COR-L47 (cell line): ENCODE measurements at places on chromosomes 5 and 9.

DNA sequence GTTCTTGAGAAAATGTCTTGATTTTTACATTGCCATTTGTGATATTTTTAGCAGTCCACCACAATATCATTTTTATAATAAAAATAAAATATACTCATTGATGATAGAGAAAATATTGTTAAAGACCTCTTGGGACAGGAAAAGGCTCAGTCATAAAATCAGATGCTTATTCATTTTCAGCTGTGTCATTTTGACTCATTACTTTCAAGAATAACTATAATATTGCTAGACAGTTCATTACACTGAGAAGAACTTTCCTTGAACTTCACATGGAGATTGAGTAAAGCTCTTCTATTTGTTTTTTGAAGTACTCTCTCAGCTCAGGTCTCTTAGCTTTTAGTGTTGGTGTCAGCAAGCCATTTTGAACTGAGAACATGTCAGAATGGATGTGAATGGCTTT is 8.5 kb upstream of the MEIKIN start:
- DNase-seq, result no peak

DNA sequence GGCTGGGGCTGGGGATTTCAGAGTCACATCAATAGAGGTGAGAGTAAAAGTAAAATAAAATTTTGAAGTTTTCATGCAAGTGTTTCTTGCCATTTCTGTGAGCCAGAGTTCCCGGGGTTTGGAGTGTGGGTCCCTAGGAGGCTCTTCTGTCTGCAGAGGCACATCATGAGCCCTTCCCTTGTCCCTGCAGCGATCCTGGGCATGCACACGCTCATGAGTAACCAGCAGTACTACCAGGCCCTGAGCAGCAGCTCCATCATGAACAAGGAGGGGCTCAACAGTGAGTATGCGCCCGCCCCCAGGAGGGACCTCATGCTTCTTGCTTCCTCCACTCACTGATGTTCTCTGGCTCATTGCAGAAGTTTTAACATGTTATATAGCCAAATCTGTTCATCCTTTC is 61.1 kb downstream of the TMOD1 start:
- no peak for DNase-seq

DNA sequence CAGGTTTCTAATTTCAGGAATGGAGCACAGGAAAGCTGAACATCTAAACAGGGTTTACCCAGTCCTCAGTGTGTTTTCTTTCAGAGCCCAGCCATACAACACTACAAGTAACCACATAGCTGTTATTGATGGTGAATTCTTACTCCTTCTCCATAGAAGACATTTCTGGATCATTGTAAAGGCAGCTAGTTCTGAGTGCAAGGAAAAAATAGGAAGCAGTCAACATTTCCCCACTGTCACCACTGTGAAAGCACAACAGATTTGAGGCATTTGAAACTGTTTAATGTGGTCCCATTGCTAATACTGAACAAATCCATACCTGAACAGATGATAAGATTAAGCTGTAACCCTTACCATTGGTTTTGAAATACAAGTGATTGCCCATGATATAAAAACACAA is 145.0 kb upstream of the PCA3 start:
- DNase-seq, result no peak

GRCh38 chr5:122480146-122480545 is 168.1 kb downstream of the SNCAIP start:
- no peak for DNase-seq

DNA sequence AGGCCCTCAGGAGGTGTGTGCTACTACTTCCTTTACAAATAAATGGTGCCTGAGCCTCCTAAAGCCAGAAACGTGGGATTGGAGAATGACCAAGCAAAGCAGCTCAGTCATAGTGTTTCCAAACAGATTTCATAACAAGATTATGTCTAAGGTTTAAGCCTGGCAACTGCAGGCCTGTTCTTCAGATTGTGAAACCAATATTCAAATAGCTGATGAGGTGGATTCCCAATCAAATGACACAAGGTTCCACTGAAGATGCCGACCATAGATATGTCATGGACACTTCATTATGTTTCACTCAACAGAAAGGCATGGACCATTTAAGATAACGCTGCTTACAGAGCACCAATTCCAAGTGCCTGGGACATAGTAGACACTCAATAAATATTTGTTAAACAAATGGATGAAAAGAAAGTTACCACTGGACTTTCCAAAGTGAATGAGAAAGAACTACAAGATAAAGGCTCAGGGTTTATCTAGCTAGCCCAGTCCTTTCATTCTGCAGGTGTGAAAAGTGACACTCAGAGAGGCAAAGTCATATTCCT is 189.5 kb downstream of the ACTL7B start:
- no peak for DNase-seq

DNA sequence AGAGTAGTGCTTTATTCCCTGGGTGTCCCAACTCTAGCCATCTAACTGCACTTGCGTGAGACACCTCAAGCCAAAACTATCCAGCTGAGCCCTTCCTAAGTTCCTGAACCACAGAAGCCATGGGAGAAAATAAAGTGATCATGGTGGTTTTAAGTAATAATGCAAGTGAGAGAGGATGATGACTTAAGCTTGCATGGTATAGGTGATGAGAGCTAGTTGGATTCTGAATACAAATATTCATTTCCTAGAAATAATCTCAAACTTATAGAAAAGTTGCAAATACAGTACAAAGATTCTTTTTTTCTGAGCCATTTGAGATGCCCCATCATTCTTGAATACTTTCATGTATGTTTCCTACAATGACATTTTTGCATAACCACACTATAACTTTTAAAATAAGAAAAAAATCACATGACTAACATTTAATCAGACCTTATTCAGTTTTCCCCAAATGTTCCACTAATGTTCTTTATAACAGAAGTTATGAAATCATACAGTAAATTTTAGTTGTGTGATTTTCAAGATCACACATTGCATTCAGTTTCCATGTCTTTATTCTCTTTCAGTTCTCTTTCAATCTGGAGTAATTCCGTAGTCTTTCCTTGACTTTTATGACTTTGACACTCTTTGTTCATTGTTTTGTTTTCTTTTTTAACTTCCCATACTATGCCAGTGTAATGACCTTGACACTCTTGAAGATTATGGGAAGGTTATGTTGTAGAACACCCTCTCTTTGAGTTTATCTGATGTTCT is 5.5 kb upstream of the AK3 start:
- no peak for DNase-seq

DNA sequence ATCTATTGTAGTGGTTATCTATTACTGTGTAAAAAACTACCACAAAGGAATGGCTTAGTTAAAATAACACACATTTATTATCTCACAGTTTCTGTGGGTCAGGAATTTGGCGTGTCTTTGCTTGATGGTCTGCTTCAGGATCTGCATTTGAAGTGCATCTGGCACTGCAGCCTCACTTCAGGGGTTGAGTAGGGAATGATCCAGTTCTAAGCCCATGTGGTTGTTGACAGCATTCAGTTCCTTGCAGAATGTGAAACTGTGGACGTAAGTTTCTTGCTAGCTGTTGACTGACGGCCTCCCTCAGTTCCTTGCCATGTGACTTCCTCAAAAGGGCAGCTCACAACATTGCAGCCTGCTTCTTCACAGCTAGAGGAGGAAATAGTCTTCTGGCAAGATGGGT is 2.1 kb upstream of the OGN start:
- DNase-seq, result no peak

GRCh38 chr9:121358751-121359150 is 11.3 kb downstream of the STOM start:
- DNase-seq, result no peak
